Activated T-helper 1 cell treated with anti-CD3 and anti-CD28 coated beads, Interleukin-2, amount 50 U/mL, for 16 hours (primary cell): ENCODE measurements at places on chromosomes 3 and 15.

DNA sequence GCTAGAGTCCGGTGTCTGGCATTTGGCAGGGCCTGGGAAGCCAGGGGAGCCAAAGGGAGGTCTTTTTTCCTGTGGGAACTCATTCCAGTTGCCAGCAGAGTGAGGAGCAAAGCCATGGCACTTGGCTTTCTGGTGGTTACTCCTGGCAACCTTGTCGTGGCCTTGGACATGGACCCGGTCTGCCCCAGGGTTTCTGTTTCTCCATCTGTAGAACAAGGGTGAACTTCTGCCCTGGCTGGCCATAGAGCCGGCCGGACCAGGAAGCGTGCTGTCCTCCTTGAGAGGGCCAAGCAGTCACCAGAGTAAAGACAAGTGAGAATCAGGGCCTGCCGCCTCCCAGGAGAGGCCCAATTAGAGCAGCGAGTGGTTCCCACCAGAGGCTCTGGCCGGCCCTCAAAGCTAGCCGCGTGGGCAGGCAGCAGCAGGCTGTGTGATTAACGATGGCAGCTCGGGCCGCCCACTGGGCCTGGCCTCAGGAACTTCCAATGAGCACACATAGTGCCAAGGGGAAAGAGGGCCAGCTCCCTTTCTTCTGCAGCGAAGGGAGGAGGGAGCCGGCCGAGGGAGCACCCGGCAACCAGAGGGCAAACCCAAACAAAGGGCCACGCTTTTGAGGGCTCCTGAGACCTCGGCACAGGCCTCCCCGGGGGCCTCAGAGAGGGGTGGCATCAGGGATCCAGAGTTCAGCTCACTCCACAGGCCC lies 29.1 kb upstream of the ELP6 start:
- DNase-seq, result no peak

GRCh38 chr15:57922776-57923175 lies 142.7 kb downstream of the ALDH1A2 start:
- no peak for DNase-seq

DNA sequence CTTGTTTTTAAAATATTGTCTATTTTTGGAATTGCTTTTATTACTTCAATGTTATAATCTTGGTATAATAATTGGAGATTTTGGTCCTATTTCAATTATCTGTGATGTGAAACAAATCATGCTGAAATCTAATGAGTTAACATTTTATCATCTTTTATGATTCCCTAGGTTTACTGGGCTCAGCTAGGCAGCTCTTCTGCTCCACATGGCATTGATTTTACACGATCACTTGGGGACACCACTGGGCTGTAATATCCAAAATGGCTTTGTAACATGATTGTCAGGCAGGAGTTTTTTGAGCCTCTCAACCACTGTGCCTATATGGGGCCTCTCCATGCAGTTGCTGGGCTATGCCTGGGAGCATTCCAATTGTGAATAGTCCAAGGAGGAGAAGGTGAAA lies 163.3 kb downstream of the PYDC2 start:
- no peak for DNase-seq

DNA sequence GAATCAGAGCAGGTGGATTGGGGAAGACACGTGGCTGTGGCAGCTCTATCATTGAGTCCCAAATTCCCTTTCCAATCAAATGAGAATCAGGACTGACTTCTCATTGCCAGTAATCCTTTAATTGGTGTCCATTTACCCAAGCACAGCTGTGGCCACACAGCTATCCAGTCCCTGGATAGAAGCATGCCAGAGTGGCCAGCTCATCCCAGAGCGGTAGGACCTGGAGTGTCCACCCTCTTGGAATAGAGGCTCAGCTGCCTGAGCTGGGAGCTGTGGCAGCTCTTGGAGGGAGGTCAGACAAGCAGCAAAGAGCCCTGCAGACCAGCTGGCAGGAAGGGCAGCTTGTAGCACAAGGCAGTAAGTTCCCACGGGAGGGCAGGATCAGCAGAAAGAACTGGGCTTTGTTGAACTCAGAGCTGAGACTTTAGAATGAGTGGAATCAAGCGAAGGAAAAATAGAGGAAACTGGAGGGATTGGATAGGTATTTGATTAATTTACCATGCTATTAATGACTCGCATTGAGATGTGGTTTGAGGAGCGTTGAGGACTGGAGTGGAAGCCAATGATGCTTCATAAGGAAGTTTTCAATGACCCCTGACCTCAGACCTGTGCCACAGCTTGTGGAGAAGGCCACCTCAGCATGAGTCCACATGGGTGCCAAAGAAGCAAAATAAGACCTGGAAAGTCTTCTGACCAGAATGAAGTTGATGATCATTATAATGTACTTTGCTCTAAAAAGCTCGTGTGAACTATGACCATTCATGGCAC lies 6.9 kb upstream of the ALPK3 start:
- no peak for DNase-seq

- no peak for DNase-seq
Observed at GRCh38 chr3:131223373-131224289, 157.9 kb upstream of the NUDT16 start.

GRCh38 chr3:30241721-30242120 lies 364.7 kb upstream of the TGFBR2 start:
- no peak for DNase-seq

DNA sequence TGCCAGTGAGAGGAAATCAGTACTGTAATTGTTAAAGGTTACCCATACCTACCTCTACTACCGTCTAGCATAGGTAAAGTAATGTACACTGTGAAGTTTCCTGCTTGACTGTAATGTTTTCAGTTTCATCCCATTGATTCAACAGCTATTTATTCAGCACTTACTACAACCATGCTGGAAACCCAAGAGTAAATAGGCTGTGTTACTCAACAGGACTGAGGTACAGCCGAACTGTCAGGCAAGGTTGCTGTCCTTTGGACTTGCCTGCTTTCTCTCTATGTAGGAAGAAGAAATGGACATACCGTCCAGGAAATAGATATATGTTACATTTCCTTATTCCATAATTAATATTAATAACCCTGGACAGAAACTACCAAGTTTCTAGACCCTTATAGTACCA lies 265.5 kb downstream of the NR2F2 start:
- DNase-seq, result no peak

GRCh38 chr3:186452517-186452916 lies 90.5 kb upstream of the DGKG start:
- DNase-seq, result no peak

- no peak for DNase-seq
Observed at GRCh38 chr3:186933816-186934215, 3.5 kb downstream of the ST6GAL1 start.

DNA sequence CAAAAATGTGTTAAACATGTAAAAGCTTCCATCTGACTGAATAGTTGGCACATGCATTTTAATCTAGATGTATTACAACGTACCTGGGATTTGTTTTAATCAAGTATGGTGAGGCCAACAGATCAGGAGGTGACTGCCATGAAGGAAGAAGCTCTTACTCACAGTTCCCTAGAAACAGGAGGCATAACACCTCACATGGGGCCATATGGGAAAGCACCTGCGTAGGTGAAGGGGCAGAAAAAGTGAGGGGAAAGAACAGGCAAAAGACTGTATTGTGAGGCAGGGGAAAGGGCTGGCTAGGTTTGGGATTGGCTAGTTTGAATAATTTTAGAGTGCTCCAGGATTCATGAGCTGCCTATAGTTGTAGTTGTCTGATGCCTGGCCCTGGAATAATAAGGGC lies 9.6 kb downstream of the SQOR start:
- no peak for DNase-seq

DNA sequence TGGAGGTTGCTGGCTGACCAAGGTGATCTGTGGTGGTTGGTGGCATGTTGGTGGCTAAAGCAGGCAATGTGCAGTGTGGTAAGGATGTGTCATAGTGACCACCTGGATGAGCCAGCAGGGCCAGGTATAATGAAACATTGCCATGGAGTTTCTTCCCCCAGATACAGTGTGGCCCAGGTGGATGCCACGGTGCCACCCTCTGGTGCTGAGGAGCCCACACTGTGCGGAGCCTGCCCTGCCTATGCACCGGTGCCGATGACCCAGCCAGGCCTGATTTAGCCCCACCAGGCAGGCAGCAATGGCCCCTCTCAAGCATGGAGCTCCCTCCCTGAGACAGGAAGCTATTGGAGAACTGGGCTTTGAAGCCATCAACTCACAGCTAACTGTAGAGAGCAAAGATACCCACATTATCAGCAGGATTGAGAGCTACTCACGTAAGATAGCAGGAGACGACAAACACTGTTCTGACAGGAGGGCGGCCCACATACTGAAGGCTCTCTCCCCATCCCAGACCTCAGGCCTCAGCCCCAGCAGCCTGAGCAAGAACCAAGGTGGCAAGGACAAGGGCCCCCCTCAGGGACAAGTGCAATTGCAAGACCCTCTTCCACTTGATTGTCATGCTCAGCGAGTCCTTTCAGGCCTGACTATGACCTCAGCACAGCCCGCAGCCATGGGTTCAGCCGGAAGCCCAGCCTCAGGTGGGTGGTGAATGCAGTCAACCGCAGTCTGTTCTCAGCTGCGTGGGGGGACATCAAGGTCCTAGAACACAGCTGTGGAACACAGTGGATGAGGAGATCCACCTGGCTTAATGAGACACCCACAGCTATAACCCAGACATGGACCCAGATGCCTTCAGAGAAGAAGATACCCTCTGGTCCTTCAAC lies 82.8 kb upstream of the CDV3 start:
- peak; percentile 32 for DNase-seq

GRCh38 chr15:51405693-51406523 lies 64.5 kb downstream of the GLDN start:
- DNase-seq, result no peak
